ENCODE measurements at places on chromosomes 4 and X.
A peak's percentile ranks its signal among the peaks of the same experiment; 100 is the strongest.

GRCh38 chrX:101803451-101803850 is 128.4 kb downstream of the ZMAT1 start:
- peak; percentile 27 for DNase-seq

DNA sequence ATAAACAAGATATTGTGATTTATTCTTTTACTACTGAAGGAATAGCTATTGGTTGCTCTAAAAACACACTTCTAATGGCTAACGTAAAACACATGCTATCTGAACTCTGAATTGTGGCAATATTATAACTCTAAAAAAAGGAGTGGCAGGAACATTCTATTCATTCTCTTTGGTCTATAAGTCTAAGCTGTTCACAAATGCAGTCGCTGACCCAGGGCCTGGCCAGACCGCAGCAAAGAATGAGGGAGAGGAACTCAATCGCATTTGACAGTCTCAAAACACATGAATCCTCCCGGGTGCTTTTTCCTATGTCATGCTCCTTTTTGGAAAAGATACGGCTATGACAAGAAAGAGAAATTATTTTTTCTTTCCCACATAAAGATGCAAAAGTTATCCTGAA is 651.6 kb upstream of the PITX2 start:
- DNase-seq, result no peak

- DNase-seq, result peak; percentile 91
These were observed 214.9 kb upstream of the UGT8 start for GRCh38 chr4:114383721-114384120.

DNA sequence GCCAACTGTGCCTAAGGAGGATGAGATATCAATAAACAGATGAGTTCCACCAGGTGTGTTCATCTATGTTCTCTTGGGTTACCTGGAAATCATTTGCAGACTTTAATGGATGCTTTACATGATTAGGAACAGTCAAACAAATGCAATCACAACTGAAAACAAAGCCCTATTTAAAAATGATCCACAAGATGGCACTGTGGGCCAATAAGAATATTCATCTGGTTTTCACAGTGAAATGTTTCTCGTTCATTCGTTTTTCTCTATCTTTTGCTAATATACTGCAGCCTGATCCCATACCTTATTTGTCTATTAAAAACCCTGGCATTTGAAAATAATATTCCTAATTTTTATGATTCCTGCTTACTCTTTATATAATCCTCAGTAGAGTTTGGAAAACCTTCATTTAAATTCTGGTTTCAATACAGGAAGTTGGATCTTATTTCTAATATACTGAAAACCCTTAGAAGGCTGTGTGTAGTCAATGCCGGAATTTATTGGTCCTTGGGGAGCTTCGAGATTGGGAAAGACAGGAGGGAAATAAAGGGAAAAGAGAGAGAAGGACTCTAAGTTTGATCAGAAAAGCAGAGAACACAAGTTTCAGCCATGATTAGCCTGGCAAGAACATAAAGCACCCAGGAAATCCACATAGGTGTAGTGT is 63.8 kb upstream of the TAPT1 start:
- peak; percentile 48 for DNase-seq

GRCh38 chr4:72846280-72847111 is 223.0 kb downstream of the COX18 start:
- no peak for DNase-seq

DNA sequence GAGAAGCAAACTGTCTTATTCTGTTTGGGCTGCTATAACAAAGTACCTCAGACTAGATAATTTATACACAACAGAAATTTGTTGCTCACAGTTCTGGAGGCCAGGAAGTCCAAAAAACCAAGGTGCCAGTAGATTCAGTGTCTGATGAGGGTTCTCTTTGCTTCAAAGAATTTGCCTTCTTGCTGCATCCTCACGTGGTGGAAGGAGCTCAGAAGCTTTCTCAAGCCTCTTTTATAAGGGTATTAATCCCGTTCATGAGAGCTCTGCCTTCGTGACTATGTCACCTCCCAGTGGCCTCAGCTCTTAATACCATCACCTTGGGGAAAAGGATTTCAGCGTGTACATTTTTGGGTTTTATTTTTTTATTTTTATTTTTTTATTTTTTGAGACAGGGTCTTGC is 20.1 kb downstream of the CA5B start:
- DNase-seq, result no peak

GRCh38 chr4:141158219-141158618 is 24.9 kb upstream of the RNF150 start:
- peak; percentile 51 for DNase-seq

DNA sequence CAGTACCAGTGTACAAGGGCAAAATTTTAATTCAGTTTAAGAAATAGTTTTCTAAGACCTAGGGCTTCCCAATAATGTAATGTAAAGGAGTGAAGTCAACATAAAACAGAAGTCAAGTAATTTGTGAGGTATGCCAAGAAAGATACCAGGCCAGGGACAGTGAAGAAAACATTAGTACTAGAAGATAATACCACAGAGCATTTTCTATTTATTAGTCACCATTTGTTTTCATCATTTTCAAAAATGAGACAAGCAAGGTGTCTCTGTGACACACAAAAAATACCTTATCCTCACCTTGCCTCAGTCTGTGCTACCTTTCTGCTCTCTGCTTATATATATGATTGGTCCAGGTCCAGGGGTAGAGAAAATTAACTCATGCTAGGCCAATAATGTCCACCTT is 46.8 kb downstream of the VEGFC start:
- DNase-seq, result no peak

GRCh38 chr4:13980317-13981310 is 353.1 kb upstream of the BOD1L1 start:
- peak; percentile 99 for DNase-seq

DNA sequence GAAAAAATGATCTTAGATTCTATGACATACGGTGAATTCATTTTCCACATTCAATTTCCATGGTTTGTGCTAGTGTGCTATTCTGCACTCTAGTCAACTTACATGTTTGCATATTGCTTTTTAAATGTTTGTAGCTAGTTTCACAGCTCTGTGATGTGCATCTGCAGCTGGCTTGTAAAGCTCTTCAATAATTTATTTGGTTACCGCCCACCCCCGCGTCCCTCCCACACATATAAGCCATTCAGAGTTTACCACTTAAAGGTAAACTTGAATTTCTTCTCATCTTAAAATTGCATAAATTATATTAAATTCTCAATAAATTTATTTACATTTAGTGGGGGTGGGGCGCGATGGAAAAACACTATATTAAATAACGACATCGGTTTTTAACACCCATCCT is 291 bp upstream of the NBDY start:
- peak; percentile 16 for DNase-seq

DNA sequence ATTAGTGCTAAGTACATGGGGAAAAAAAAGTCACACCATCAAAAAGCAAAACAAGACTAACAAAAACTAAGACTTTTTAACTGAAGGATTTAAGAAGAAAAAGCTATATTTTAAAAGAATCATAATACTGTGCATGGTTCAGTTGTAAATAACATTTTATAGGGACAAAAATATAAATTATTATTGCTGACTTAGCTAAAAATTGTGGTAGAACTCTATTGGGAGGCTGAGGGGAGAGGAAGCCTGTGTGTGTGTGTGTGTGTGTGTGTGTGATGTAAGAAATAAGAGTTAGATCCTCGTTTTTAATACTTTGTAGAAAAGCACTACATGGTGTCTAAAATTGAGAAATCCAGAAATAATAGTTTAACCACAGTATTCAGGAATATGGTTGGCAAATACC is 1950.9 kb upstream of the TENM3 start:
- DNase-seq, result no peak

DNA sequence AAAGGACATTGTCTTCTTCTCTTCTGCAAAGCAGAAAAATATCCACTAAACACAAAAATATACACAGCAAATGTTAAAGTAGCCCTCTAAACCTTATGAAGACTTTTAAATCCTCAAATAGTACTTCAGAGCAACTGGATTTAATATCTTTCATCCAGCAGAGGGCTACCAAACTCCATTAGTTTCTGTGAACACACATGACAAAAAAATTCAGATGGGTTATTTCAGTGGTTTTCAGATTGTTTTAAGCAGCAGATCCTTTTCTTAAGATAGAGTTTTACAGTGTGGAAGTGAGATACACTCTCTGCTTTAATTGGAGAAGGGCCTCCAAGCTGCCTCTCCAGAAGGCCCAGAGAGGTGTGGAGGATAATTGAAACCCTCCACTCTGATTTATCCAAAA is 56.7 kb downstream of the ANK2 start:
- DNase-seq, result peak; percentile 66

DNA sequence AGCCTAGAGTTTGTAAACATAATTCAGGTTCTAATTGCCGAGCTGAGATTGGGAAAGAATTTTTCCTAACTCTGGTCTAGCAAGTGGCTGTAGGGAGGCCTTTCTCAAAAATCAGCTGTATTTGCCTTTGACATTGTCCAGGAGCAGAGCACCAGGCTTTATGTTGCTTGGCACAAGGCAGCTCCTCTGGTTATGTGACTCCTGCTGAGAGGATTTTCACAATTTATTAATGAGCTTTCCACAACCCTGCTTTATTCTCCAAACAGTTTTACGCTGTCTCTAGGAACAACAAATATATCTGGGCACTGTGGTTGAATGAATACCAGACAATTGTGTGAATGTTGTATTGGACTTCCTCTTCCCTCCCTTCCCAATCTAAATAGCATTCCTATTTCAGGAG is 14.9 kb downstream of the LSM6 start:
- no peak for DNase-seq

- no peak for DNase-seq
These were observed 57.2 kb downstream of the NHS start for GRCh38 chrX:17432158-17432557.

- no peak for DNase-seq
These were observed 3.9 kb upstream of the PCDH10 start for GRCh38 chr4:133145241-133145640.

- no peak for DNase-seq
These were observed 162.6 kb upstream of the INTU start for GRCh38 chr4:127469959-127470809.

DNA sequence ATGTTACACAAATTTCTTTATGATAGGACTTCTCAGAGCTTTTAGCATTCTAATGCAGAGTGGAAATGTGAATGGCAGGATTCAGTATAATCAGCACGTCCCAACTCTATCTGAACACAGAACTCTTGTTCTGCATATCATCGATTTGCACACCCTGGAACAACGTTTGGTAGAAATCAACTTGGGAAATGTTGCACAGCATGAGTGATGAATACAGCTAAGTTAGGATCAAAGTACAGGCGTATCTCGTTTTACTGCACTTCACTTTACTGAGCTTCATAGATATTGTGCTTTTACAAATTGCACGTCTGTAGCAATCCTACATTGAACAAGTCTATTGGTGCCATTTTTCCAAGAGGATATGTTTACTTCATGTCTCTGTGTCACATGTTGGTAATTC is 70.8 kb downstream of the SMARCA1 start:
- no peak for DNase-seq

- DNase-seq, result no peak
These were observed 312.9 kb upstream of the GIMD1 start for GRCh38 chr4:106681381-106681921.

DNA sequence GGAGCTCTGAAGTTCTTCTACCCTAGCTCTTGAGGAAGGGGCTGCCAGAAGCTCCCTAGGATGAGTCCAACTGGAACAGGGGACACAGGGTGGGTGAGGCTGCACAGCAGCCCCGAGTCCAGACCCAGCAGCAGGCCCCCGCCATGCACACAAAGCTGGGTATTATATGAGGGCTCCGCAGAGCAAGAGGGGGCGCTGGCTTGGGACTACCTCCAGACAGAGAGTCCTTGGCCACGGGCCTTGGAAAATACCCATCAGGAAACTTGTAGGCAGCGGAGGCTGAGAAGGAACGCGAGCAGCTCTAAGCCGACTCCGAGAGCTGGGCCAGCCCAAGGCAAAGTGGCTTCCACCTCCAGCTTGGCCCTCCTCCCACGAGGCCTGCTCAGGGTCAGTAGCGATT is 8.1 kb downstream of the HCFC1 start:
- no peak for DNase-seq

- peak; percentile 52 for DNase-seq
These were observed 276.5 kb upstream of the AGTR2 start for GRCh38 chrX:115894087-115894486.

DNA sequence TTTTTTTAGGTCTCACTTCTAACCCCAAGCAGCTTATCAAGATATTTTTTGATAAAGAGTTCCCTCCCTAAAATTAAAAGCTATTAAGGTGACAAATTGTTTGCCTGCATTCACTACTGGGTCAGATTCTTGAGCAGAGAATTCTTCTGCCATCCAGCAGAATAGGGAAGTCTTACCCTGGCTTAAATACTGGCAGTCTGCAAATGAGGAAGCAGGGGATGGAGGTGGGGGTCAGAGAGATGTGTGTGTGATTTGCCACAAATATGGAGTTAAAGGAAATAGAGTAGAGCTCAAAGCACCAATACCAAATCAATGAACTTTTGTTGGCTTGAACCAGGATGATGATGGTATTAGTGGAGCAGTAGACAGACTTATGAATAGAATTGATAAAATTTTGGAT is 122.2 kb downstream of the ANXA5 start:
- DNase-seq, result no peak

DNA sequence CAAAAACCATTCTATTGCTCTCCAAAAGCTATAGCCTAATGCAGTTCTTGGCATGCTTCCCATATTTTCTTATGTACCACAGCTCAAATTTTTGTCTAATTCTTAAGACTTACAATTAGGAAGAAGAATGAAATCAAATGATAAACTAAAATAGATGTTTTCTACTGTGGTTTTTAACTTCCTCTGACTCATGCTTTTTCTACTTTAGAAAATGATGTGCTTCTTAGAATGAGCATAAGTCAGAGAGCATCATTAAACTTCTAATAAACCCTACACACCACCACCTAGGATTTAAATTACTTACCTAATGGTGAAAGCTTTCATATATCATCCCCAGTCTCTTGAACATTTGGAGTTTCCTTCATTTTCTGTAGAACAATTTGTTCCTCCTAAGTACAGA is 217.0 kb upstream of the NDST3 start:
- DNase-seq, result no peak

DNA sequence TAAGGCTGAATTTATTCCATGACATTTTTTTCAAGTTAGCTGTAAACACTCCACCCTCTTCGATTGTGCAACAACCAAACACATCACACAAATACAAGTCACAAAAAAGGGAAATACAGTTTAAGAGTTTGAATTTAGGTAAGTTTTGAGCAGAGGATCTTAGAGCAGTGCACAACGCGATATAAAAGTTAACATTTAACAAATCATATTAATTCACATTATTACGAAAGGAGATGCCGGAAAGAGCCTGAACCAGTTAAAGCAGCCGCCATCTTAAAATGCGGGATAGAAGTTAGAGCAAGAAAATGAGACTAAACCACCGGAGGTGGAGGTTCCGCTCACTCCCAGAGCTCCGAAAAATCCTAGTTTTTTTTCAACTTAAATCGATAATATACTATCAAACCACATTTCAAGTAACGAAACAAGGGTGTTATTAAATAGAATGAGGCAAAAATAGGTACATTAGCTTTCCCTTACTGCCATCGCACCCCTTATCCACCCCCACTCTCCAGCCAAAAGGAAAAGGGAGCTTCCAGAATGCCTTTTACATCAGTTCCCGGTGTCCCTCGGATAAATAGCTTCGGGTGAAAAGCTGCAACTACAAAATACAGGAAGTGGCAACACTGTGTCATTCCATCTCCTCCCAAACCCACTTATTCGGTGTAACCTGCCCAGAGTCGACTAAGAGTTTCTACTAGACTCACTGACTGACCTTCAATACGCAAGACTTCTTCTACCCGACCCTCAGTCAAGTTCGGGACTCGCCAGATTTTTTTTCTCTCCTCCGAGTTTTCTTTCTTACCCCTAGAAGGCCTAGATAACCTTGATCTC is 1.9 kb downstream of the UBE2D3 start:
- DNase-seq, result peak; percentile 83

GRCh38 chr4:156677131-156677531 is 294.5 kb downstream of the PDGFC start:
- DNase-seq, result peak; percentile 60

GRCh38 chrX:3695536-3695935 is 17.9 kb downstream of the PRKX start:
- no peak for DNase-seq

Data from fibroblast of mammary gland (primary cell).